ENCODE measurements at places on chromosomes 6 and 20. TPM values are rescaled to one million over a fixed set of nuclear protein-coding genes. Genes with fewer than 3 reads are reported as not detected.
A peak's percentile ranks its signal among the peaks of the same experiment; 100 is the strongest.

Gene RGS17
- total RNA-seq = 0.10 TPM

Gene PPP1R3G
- 0.08 TPM for total RNA-seq

GRCh38 chr20:2163757-2164156 lies 62.1 kb downstream of the STK35 start:
- no peaks in the 10 kb centered on the region for H3K36me3 ChIP-seq
- H3K27me3 ChIP-seq = no peaks in the 10 kb centered on the region
- H3K27ac ChIP-seq = no peak overlapping the region
- no peak overlapping the region for H3K4me3 ChIP-seq

DNA sequence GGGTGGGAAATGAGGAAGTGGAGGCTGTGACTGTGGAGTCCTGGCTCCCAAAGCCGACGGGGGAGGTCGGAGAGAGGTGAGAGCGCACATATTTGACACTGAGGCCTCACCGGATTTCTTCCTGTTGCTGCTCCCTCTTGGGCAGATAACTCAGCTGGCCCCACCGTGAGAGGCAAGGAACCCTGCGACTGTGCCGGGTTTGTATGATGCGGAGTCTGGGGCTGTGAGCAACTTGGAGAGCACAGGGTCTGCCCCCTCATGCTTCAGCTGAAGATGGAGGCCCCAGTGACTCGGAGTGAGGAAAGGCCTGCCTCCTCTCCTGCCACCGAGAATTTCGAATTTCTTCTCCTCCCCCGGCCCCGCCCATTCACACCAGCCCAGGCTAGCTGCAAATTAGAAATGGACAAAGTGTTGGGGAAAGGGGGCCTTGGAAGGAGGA lies 160.6 kb downstream of the GRM4 start:
- H3K36me3 ChIP-seq = no peaks in the 10 kb centered on the region
- no peak for DNase-seq
- no peak overlapping the region for H3K4me3 ChIP-seq
- H3K27ac ChIP-seq = no peak overlapping the region
- peaks cover 7% of the 10 kb centered on the region for H3K4me1 ChIP-seq
- H3K27me3 ChIP-seq = peaks cover 1% of the 10 kb centered on the region

DNA sequence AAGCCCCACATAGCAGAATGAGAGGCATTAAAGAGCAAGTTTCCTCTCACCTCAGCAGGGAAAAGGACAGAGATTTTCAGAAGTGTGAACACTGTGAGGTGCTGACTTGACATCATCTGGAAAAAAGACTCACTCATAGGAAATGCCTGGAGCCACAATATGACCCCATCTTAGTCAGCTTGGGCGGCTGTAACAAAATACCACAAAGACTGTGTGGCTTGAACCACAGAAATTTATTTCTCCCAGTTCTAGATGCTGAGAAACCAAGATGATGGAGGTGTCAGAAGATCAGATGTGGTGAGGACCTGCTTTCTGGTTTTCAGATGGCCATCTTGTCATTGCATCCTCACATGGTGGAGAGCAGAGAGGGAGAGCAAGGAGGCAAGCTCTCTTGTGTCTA lies 253.1 kb downstream of the ADGB start:
- H3K27ac ChIP-seq = peak overlapping the region; percentile 7
- peaks cover 4% of the 10 kb centered on the region for H3K36me3 ChIP-seq
- DNase-seq = peak; percentile 46
- H3K4me1 ChIP-seq = peaks cover 36% of the 10 kb centered on the region
- no peak overlapping the region for H3K4me3 ChIP-seq

DNA sequence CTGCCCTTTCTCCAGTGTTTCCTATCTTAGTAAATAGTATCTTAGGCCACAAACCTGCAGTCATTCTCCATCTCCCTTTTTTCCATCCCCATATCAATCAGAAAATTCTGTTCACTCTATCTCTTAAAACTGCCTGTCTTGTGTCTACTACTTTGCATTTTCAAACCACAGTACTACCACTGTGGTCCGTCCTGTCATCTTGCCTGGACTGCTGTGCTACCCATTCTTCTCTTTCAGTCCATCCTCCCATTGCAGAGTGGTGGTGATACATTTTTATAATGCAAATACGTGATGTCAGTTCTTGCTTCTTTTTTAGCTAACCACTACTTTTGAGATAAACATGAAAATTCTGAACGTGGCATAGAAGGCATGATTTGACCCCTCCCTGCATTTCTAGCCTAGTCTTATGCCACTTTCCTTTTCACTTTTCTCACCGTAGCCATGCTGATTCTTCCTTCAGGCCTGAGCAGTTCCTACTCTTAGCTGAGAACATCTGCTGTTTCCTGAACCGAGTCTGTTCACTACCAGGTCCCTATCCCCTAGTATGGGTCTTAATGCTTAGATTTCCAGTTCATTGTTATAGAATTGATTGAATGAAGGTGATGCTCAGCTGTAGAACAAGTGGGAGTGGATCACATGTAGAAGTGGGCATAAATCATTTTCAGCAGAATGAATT lies 13.8 kb downstream of the TBPL1 start:
- DNase-seq = no peak
- no peak overlapping the region for H3K4me3 ChIP-seq
- no peaks in the 10 kb centered on the region for H3K27me3 ChIP-seq
- no peak overlapping the region for H3K27ac ChIP-seq
- H3K36me3 ChIP-seq = peaks cover 6% of the 10 kb centered on the region
- peaks cover 27% of the 10 kb centered on the region for H3K4me1 ChIP-seq

GRCh38 chr6:5697508-5697907 lies 309.2 kb downstream of the NRN1 start:
- no peak overlapping the region for H3K4me3 ChIP-seq
- peaks cover 13% of the 10 kb centered on the region for H3K4me1 ChIP-seq
- no peaks in the 10 kb centered on the region for H3K27me3 ChIP-seq
- no peaks in the 10 kb centered on the region for H3K36me3 ChIP-seq
- H3K27ac ChIP-seq = no peak overlapping the region

DNA sequence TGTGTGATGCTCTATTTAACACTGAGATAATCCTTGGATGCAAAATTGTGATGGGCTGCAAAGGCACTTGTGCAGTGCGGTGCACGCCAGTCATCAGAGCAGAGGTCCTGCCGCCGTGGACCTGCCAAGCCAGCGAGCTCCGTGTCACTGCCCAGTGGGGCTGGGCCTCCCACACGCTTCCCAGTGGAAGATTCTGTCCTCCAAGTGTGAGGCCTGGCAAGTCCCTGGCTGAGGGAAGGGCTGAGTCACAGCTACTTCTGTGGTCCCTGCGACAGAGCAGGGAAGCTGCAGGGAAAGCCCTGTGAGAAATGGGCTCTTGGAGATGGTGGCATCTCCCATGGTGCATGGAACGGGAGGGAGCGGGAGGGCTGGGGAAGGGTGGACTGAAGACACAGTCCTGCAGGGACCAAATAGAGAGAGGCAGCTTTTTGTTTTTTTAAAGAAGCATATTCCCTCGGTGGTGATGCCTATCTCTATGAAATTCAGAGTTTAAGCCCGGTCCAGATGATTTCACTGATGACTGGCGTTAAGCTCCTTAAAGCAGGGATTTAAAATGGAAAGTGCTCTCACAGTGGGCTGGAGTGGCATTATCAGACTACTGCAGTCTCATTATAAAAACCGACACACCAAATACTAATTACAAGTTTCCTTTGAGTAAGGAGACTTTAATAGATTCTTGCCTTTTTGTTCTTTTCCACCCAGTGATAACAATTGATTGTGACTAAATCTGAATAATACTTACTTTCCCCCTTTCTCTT lies 413.7 kb downstream of the QKI start:
- H3K27ac ChIP-seq = no peak overlapping the region
- H3K36me3 ChIP-seq = no peaks in the 10 kb centered on the region
- H3K4me1 ChIP-seq = no peaks in the 10 kb centered on the region
- H3K4me3 ChIP-seq = no peak overlapping the region
- H3K27me3 ChIP-seq = no peaks in the 10 kb centered on the region

DNA sequence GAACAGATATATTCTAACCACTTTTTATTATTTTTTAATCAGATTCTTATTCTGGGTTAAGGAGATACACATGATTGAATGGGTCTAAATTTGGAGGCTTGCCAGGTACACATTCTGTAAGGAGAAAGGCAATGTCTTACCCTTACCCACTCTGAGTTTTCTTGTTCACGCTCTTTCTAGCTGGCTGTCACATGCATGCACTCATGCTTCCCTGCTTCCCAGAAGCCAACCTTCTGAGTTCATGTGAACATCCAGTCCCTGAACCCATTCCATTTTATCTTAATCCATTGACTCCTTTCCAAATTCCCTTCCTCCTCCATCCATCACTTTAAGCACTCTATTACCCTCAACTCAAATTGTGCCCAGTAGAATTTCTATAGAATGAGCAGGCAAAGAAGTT lies 17.5 kb upstream of the MOCS1 start:
- H3K36me3 ChIP-seq = no peaks in the 10 kb centered on the region
- no peak for DNase-seq
- H3K27ac ChIP-seq = no peak overlapping the region
- H3K4me3 ChIP-seq = no peak overlapping the region

DNA sequence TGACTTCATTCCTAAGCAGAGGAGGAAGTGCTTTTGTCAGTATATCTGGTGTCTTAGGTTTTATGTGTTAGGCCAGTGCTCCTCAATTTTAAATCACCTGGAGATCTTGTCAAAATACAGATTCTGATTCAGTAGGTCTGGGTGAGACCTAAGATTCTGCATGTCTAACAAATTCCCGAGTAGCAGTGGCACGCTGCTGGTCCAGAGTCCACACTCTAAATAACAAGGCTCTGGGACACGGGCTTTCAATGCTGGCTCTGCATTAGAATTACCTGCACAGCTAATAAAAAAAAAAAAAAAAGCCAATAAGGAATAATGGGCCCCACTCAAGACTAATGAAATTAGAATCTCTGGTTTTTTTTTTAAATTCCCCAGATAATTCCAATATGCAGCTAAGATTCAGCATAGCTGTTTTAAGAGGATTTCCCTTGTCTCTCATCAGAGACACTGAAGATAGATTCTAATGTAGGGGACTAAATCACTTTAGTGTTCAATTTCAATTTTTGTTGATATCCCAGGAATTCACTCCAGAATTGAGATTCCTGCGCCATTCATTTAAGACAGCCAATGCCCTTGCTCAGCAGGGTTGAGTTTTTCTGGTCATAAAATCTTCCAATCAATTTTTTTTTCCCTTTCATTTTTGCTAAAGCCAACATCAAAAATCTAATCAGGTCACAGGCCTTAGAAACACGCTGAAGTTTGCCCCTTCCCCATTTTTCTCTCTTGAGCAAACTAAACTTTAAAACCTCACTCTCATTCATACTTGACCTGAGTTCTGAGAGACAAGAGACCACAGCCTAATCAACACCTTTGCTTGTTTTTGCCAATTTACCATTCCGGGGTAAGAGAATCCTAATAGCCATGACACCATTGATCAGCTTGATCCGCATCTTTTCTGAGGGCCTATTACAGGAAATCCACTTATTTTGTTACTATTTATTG lies 2.4 kb downstream of the TDP2 start:
- H3K27me3 ChIP-seq = no peaks in the 10 kb centered on the region
- peak overlapping the region; percentile 5 for H3K4me3 ChIP-seq
- DNase-seq = no peak
- H3K27ac ChIP-seq = no peak overlapping the region
- peaks cover 52% of the 10 kb centered on the region for H3K4me1 ChIP-seq

All from activated CD4-positive, alpha-beta memory T cell treated with anti-CD3 and anti-CD28 coated beads, Interleukin-2, amount 10 ng/mL, durations not matched to agents 7 days and 5 days (primary cell).